ENCODE measurements at places on chromosomes 7 and 10.

DNA sequence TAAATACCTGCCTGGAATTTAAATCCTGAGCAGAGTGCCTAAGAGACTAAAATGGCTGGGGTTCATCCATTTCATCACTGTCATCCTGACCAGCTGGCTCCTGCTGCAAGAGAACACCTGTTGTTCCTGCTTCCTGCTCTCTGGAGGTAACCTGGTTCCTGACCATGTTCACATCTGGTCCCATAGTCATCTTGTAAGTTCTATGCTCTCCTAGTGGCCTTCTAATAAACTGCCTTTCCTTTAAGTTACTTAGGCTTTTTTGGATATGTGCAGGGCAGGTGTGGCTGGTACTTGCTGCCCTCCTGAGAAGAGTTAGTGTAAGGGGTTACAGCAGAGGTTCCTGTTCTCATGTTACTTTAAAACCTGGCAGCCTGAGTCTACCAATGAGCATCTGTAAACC lies 80.0 kb downstream of the NRCAM start:
- no peak for DNase-seq

DNA sequence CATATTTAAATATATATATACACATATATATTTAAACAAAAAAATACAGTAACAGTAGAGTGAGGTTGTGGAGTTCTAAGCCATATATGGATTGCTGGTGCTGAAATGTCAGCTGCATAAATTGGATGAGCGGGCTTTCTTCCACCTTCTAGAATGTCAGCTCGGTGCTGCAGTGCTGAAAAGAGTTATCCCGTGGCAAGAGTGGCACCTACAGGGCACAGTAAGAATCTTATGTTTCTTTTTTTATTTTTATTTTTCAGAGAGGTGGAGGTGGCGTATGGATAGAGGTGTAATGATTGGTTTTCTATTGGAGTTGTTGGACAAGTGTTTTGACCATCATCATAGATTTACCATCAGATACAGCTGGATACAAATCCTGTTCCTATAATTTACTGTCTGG lies 86.2 kb upstream of the DYNC1I1 start:
- DNase-seq: peak; percentile 28

- no peak for DNase-seq
These were observed 173.6 kb downstream of the ARL4A start for GRCh38 chr7:12861070-12861469.

- no peak for DNase-seq
These were observed 10.5 kb upstream of the SCART1 start for GRCh38 chr10:133442967-133443924.

DNA sequence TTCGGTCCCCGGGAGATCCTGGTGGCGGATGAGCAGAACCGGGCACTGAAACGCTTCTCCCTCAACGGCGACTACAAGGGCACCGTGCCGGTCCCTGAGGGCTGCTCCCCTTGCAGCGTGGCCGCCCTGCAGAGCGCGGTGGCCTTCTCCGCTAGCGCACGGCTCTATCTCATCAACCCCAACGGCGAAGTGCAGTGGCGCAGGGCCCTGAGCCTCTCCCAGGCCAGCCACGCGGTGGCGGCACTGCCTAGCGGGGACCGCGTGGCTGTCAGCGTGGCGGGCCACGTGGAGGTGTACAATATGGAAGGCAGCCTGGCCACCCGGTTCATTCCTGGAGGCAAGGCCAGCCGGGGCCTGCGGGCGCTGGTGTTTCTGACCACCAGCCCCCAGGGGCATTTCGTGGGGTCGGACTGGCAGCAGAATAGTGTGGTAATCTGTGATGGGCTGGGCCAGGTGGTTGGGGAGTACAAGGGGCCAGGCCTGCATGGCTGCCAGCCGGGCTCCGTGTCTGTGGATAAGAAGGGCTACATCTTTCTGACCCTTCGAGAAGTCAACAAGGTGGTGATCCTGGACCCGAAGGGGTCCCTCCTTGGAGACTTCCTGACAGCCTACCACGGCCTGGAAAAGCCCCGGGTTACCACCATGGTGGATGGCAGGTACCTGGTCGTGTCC lies 3.7 kb downstream of the TRIM56 start:
- DNase-seq: no peak

DNA sequence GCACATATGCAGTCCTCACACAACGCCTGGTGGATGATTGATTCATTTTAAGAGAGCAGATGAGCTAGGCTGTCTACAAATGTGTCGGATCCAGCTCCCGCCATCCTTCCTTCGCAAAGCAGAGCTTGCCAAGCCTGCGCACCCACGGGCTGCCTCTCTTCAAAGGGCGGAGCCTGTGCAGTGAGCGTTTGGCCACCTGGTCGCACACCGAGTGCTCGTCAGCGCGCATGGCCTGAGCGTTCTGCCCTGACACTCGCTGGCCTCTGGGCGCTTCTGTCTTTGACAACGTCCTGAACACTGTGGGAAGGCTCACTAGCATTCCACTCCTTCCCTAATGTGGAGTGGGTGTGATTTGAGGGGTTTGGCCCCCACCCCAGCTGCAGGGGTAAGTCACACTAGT lies 47.1 kb upstream of the TMEM72 start:
- DNase-seq: no peak

- peak; percentile 26 for DNase-seq
These were observed 26.5 kb downstream of the NDUFB2 start for GRCh38 chr7:140723006-140723405.

DNA sequence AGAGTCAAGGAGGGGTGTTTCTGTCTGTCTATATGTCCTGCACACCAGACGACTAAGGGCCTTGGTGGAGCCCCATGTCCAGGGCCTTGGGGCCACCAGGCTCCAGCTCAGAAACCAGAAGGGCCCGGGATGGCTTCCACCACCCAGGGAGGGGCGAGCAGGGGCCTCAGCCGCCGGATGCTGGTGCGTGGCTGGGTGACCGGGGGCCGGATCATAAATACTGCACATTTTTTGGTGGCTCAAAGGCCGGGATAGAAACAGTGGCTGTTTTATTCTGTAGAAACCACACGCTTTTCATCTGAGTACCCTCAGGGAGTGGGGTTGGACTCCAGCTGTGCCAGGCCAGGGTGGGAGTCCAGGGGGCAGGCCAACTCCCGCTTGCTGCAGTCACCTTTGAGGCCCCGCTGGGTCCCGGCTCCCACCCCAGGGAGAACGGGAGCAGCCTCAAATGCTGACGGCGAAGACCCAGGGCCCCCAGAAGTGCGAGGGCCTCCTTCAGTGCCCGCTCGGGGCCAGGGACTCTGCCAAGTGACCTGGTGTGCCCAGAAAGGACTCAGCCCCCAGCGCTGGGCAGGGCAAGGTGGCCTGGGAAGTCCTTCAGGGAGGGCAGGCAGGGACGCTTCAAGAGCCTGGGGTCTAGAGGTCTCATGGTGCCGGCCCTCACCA lies 28.2 kb downstream of the PDGFA start:
- no peak for DNase-seq

GRCh38 chr7:158587162-158588084 lies at the start of gene PTPRN2:
Gene PTPRN2 (minus strand): TSS chr7:158587823.
- DNase-seq: peak; percentile 44

DNA sequence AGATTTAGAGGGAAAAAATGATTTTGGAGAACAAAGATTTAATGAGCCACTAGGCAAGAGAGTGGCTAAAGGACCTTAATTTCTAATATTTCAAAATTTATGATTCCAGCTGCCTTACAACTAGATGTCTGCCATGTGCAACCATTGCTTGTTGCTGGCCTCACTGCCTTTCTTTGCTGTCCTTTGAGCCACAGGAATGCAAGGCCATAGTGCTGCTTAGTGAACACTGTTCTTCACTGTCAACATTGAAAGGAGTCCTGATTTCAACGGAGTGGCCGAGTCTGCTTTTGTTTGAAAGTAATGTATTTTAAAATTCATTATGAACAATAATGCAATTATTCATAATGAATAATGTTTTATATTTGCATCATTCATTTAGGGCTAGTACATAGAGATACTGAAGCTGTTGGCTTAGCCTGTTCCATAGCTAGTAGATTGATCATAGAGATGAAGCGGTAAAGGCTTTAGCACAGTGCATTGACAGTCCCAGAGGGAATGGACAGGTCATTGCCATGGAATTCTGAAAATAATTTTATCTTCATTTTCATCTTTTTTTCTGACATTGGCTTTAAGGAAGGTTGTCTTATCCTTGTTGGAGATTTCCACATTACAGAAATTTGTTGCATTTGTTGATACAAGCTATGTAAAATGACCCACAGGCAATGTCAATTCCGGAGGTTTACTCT lies 544.1 kb downstream of the AUTS2 start:
- no peak for DNase-seq

DNA sequence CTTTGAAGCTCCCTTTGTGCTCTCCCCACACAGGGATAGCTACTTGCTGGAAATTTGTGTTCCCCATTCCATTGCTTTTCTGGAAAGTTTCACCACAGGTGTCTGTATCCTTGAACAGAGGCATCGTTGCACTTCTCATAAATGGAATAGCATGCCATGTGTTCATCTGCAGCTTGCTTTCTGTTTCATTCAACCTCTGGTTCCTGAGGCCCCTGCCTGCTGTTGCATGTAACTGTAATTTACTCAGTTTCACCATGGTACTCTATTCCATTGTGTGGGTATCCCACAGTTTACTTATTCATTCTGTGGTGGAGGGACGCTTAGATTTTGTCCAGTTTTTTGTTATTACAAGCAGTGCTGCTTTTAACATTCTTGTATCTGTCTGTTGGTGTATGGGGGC lies 32.0 kb downstream of the EEPD1 start:
- no peak for DNase-seq

DNA sequence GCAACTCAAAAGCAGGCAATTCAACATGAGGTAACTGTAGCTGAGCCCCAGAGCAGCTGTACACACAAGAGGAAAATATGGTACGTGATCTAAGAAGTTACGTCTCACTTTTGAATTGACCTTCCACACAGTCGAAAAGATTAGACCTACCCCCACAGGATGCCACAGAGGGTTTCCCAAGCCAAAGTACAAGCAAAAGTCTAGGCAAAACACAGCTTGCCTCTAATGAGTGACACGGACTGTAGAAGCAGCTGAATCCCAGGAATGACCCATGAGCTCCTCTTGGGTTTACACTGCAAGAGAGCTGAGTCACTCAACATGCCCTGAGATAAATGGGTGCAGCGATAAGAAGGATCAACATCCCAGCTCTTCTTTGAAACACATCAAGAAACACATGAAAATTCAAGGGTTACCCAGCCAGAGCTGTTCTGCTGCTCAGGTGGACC lies 9.8 kb downstream of the CREB3L2 start:
- DNase-seq: no peak

Measured in CD4-positive, alpha-beta T cell treated with Interleukin-1 beta for 1 hour (primary cell).